ENCODE measurements at places on chromosomes 1 and 21.
A peak's percentile ranks its signal among the peaks of the same experiment; 100 is the strongest.

DNA sequence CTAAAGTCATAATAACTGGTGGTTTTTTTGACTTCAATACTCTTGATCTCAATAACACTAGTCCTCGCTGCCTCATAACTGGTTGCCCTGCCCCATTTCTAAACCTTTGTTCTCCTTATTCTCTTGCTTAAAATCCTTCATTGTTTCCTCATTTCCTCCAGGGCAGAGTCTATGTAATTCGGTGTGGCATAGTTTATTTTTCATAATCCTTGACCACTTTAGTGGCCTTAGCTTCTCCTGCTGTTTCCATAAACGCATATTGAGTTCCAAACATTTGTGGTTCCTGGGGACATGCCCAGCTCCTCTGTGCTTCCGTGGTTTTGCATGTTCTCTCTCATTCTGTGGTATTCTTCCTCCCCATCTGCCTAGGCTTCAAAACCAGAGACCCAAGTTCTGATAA, 19.0 kb upstream of the TLCD4 start:
- peak; percentile 45 for DNase-seq

DNA sequence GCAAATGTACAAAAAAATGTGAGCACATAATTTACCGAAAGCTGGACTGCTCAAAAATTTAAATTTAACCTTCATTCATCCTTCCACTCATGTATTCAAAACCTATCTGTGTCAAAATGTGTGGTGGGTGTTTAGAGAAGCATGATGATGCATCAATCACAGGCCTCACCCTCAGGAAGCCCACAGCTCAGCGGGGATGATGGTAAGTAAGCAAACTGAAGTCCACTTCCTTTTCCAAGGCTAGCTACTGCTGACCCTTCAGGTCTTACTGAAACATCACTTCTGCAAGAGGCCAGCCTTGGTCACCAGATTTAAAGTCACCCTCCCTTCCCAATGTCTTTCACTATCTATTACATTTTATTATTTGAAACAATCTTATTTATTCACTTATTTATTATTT, 254.5 kb downstream of the DNM3 start:
- no peak for DNase-seq

DNA sequence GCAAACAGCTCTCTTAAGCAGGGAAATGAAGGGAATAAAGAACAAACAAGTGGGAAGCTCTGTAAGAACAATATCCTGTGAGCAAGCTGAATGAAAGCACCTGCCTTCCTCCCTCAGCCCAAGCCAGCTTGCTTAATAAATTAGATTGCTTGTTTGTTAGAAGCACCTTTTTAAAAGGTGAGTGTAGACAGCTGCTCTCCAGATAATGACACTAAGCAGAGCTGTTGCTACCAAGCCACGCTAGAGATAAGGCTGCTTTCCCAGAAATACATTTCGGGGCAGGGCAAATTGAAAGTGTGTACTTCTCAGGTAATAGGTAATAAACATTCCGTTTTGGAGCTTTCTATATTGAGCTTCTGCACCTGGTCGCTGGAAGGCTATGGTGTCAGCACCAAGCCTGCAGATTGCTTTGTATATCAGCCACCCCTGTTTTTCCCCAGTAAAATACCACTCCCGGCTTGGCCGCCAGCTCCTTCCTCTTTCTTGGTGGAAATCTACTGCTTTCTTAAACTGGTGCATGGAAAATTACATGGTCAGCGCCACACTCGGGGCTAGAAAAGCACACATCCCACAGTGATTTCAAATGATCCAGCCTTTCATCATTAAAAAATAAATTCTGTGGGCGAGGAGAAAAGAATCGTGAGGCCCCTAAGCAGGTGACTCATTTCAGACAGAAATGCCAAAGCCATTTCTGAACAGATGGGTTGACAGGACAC, 151.3 kb downstream of the ETS2 start:
- DNase-seq = peak; percentile 43

DNA sequence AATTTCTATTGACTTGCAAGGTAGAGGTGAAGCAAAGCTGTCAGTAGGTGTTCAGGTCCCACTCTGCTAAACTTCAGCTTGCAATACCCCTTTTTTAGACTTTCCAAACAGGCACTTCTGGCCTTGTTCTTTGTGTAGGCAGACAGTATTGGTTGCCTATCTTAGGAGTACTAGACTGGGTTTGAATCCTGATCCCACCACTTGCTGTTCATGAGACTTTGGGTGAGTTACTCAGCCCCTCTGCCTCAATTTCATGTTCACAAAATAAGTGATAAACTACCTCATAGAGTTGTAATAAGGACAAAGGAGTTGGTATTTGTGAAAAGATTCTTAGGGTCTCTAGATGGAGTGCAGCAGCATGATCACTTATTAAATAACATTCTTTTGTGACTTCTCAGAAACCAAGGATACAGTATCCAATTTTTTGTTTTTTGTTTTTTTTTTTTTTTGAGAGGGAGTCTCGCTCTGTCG, 5.2 kb downstream of the RCC1 start:
- DNase-seq = peak; percentile 38

DNA sequence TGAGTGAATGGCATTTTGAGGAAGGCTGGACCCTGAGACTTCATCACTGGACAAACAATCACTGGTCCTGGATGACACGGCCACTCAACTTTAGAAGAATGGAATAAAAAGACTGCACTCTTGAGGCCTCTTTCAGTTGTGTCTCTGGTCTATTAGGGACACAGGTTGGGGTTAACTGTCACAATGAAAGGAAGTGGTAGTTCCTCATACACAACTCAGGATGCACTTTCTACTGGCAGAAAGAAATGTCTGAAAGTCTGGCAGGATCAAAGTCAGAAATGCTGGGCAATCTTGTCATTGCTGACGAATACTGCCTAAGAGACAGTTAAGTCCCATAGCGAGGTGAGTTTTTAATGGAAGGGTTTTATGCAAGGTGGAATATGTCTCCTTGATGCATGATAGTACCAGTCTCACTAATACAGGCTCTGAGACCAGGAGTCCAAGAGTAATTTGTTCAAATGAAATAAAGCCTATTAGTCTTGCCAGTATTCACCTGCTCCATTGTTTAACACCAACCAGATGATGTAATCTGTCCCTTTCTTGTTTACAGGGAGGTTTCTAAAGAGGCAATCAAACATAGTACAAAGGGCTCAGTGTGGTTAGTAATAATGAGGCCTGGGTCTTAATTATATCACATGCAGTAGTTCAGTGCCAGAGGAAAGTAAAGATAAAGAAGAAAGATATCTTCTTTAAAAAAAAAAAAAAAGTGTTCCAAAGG, 11.2 kb upstream of the RRP15 start:
- no peak for DNase-seq

DNA sequence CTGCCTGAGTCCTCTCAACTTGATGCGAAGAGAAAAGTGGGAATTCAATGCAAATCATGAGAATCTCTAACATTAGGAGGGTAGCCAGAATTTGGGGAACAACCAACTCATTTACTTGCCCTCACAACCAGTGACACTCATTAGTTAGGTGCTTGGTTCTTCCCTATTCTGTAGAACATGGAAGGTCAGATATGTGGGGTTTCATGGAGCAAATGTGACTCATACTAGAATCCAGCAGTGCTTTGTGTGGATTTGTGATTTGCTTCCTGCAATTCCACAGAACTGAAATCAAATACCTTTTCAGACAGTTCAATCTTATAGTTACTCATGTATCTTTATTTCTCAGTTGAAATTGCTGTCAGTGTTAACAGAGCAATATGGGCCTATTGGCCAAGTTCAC, 6.9 kb upstream of the ETV3 start:
- no peak for DNase-seq

DNA sequence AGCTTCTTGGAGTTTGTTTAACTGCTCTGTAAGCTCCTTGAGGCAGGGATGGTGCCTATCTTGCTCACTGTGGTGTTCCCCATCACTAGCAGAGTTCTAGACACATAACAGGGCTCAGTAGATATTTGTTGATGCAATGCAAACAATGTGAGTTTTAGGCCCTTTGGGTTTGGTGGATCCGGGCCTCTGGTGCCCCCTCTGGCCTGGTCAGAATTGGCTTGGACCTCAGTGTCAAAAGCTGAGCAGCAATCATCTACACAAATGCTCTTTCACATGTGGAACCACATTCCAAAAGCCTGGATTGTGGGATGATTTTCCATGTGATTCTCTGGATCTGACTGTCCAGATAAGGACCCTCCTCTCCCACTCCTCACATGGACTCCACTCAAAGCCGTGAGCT, 53.4 kb upstream of the BCAR3 start:
- no peak for DNase-seq

DNA sequence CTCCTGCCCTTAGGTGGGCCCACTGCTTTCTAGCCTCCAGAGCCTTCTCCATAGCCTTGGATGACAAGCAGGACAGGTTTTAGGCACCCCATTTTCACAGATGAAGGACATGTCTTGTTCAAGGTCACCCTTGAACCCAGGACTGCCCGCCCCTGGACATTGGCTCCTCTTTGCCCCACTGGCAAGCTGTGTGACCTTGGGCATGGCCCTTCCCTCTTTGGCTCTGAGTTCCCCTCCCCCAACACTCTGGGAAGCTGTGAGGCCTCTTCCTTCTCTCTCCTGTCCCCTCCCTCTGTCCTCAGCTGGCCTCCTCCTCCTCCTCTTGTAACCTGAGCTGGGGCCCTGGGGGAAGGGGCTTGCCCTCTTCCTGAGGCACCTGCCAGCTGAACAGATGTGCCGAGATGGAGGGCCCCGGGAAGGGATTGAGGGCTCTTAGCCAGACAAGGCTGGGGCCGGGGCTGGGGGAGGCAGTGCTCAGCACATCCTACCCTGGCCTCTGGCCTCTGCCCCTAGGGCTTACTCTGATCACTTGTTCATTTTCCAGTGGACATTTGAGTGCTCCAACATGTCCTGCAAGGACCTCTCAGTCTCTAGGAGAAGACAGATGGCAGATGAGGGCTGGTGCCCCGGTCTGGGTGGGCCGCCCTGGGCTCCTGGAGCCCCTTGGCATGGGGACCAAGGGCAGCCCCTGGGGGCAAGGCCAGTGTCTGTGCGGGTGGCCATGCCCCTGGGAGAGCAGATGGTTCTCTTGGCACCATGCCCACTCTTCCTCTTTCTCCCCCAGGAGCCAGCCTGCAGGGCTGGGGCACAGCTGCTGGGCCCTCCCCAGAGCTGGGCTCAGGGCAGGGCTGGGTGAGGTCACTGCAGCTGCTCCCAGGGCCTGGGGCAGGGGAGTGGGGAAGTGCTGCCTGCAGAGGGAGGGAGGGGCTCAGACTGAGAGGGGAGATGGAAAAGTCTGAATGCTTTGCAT, 10.7 kb downstream of the FOXO6 start:
- DNase-seq = no peak

DNA sequence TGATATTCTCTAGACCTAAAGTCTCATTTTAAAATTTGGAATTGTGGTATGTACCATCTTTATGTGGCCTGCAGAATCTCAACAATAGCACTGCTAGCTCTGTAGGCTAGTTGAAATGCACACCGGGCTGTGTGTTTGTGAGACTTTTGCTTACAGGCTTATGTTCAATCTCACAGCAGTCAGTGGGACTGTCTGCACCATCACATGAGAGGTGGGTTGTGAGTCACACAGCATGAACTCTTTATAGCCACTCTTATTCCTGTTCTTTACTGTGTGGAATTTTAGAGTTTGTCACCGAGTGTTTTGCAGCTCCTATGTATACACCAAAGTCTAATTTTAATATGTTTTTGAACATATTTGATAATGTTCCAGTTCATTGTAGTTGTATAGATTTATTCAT, 74.6 kb downstream of the RASAL2 start:
- DNase-seq = peak; percentile 84

GRCh38 chr1:232932486-232933425, 17.7 kb upstream of the NTPCR start:
- no peak for DNase-seq

DNA sequence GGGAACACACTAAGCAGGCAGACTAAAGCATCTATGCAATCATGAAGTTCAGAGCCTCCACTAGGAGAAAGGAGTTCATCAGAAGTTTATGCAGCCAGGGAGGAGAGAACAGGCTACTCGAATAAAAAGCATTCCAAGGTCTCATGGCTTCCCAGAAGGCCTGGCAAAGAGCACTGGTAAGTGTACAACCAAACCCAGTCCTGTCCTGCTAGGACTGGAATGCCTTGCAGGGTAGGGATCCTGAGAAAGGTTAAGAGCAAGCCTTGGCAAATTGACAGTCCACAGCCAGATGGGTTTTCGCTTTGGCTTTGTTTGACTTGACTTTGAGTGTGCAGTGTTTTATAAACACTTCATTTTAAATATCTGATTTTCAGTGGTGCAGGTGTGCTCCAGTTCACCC, 133.6 kb upstream of the ATP1B1 start:
- DNase-seq = no peak

- DNase-seq = peak; percentile 70
Observed at GRCh38 chr1:153617663-153618062, 1.5 kb upstream of the S100A14 start.

DNA sequence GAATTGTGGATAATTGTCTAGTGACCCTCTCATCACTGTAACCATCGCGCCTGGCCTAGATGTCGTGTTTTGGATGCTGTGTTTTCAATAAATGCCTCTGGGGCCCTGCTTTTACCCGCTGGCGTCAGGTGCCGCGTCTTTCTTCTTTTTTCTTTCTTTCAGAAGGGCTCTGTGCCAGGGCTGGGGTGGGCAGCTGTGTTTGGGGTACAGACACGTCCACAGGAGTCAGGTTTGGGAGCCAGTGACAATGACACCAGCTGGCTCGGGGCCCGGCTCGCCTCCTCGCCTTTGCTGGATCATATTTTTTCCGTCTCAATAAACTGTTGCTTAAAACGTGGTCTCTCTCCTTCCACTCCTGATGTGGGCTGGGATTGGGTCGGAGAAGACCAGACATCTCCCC, 16.1 kb downstream of the TMEM201 start:
- DNase-seq = no peak

DNA sequence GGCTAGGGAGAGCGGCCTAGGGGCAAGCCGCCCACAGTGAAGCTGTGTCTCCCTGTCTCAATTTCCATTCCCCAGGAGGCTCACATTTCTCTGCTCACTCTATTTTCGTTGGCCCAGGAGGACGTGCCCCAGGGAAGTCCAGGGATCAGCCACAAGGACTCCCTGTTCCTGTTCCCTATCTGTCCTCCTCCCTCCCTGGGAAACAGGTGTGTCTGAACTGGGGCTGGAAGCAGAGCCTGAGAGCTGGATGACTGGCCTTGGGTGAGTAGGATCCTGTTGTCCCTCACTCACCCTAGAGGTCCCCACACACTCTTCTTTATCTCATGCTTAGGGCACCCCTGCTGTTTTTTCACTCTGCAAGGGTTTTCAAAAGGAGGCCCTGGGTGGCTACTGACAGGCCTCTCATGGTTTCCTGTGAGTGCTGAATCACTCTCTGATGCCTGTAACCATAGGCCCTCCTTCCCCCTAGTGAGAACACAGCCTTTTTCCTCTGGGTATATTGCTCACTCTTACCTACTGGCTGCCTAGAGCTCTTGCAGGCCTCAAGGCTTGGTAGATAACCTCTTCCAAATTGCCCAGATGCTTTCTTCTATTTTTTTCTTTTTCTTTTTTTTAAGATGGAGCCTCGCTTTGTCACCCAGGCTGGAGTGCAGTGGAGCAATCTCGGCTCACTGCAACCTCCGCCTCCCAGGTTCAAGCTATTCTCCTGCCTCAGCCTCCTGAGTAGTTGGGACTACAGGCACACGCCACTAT, 3.3 kb upstream of the UTP11 start:
- peak; percentile 75 for DNase-seq

- peak; percentile 37 for DNase-seq
Observed at GRCh38 chr1:230167419-230167852, 100.4 kb downstream of the GALNT2 start.

- no peak for DNase-seq
Observed at GRCh38 chr1:154938604-154939399, 2.3 kb upstream of the PMVK start.

Data from mesenchymal stem cell (in vitro differentiated cells and primary cell).